ENCODE measurements at places on chromosomes 6 and 20.

- DNase-seq: peak; percentile 43
Observed at GRCh38 chr6:163667372-163668060, 253.0 kb downstream of the QKI start.

GRCh38 chr6:139028215-139028657 is 309 bp upstream of the ABRACL start:
- DNase-seq: no peak

- DNase-seq: no peak
Observed at GRCh38 chr6:124430740-124431318, 531.4 kb upstream of the RNF217 start.

DNA sequence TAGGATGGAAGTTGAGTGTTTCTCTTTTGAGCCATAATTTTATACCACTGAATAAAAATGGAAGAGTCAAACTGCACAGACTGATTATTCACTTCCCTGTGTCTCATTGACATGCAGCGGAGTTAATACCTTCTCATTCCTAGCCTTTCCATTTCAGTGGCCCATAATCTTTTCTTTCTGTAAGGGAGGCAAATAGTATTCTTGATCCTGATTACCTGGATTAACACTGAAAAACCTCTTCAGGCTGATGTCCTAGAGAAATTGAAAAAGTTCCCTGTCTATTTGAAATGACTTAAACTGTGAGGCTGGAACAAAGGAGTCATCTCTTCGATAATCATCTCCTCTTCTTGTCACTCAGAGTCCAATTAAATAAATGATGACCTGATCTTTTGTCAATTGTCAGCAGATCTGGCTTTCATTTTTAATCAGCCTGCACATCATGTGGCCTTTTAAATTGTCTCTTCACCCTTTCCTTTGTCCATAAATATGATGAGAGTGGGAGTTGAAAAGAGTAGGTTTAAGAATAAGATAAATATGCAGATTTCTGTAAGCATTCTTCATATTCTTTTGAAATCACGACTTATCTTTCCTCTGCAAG is 713.0 kb downstream of the EPM2A start:
- no peak for DNase-seq

DNA sequence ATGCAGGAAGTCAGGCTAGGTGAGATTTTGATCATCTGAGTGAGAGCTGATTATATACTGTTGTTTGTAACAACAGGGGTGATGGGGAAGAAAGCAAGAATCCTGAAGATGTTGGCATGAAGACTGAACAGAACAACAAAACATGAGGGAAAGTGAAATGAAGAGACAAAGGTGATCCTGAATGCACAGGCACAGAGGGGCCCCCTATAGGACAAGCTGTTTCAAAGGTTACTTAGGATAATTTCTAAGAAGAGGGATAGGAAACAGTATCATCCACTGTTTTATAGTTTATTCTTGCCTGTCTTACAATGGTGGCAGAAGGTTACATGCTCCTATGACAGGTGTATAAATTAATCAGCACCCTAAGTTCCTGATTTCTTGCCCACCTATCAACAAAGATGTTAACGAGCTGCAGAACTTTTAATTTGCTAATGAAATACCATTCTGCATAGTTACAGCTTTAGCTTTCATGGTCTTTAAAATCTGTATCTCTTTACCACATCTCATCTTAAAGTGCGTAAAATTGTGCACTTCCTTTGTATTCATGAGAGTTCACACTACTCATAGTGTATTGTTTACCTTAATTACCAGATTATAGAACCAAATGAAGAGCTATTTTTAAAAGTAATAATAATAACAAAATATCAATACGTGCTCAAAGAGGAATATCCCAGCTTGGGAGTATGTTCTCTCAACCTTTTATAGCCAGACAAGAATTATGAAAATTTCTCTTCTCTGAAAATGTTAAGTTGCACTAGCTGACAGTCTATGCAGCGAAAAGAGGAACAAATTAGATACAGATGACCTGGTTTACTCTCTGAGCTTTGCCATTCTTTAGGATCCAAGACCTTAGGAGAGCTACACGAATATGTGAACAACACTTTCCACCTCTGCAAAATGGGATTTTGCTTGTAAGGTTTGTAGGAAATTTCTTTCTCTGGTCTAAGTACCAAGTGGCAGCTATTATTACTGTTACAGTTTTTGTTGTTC is 192.5 kb downstream of the EDN1 start:
- no peak for DNase-seq

DNA sequence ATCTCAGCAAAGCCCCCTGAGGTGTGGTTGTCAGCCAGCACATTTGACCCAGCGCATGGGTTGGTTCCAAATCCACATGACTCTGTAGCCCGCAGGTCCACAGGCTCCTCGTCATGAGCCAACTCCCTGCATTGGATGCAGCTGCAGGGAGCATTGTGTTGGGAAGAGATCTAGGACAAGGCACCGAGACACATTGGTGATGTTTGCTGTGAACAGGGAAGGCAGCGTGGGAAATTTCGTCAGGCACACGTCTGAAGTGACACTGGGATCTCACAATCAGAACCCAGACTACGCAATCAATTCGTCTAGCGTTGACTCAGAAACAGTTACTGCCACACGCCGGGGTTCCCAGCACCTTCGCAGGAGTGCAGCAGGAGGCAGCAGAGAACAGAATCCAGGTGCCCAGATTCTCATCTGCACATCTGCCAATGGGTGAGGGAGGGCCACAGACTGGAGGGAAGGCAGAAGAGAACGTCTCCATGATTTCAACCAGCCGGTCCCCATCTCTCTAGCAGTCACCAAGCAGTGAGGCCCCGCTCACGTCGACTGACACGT is 177.0 kb downstream of the TTLL2 start:
- no peak for DNase-seq

- no peak for DNase-seq
Observed at GRCh38 chr6:44524476-44525227, 137.1 kb downstream of the CDC5L start.

- DNase-seq: no peak
Observed at GRCh38 chr6:136886091-136886490, 36.0 kb upstream of the SLC35D3 start.

- DNase-seq: no peak
Observed at GRCh38 chr20:48673507-48673906, 154.3 kb downstream of the PREX1 start.

DNA sequence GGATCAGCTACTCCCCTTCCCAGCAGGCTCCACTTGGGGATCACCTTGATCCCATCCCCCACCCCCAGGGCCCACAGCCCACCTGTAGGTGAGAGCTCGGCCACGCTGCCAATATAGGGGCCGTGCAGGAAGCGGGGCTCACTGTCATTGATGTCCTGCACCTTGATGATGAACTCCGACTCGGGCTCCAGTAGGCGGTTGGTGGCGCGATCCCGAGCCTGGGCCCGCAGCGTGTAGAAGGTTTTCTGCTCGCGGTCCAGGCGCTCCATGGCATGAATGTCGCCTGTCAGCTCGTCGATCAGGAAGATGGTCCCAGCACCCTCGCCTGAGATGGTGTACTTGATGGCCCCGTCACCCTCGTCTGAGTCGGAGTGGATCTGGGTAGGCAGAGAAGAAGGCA is 67.4 kb downstream of the CDH22 start:
- DNase-seq: no peak

GRCh38 chr6:152600022-152600421 is 37.1 kb downstream of the SYNE1 start:
- no peak for DNase-seq

- no peak for DNase-seq
Observed at GRCh38 chr6:37702314-37702713, 4.6 kb upstream of the MDGA1 start.

GRCh38 chr6:126747728-126748540 is 370.5 kb upstream of the RSPO3 start:
- DNase-seq: no peak

GRCh38 chr6:33668914-33669313 is 42.6 kb downstream of the UQCC2 start:
- peak; percentile 57 for DNase-seq

DNA sequence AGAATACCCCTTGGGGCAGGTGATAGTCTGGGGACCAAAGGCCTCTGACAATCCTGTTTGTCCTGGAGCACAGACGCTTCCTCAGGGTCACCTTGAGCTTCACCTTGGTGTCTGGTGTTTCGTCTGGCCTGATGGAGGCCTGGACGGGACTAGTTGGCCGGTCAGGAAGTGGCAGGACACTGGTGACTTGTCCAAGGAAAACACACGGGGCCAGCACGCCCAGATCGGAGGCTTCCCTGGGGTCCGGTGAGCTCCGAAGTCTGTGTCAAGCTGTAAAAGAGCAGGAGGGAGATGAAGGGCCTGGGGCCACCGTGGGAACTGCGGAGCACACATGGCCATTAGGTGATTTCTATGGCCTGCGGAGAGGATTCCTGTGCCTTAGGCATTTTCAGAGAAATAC is 67.9 kb downstream of the SMOC2 start:
- no peak for DNase-seq

DNA sequence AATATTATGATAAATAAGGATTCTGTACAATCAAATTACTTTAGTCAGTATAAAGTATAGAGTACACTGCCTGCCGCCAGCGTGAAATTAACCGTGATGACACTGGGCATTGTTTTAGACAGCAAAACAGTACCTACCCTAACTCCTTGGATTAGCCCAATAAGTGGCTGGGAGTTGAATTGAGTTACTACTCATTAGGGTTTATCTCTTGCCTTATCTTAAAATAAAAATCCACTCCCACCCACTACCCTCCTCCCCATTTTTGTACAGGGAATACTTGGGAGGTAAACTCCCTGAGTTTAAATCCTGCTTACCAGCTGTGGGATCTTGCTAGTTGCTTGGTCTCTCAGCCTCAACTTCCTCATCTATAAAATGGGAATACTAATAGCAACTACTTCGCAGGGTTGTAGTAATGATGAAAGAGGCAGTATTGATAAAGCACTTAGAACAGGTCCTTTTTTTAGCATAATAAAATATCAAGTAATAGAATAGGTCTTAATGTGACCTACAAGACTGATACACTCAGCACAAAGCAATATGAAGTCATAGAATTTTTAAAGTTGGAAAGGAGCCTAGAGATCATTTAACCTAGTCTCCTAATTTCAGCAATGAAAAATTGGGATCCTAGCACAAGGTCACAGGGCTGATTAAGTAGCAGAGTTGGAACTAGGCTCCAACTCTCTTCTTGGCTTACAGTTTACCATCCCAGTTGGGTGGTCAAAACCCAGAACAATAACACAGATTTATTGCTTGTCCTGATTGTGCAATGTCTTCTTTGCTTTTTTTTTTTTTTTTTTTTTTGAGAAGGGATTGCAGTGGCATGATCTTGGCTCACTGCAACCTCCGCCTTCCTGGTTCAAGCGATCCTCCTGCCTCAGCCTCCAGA is 23.8 kb downstream of the PHACTR2 start:
- no peak for DNase-seq

DNA sequence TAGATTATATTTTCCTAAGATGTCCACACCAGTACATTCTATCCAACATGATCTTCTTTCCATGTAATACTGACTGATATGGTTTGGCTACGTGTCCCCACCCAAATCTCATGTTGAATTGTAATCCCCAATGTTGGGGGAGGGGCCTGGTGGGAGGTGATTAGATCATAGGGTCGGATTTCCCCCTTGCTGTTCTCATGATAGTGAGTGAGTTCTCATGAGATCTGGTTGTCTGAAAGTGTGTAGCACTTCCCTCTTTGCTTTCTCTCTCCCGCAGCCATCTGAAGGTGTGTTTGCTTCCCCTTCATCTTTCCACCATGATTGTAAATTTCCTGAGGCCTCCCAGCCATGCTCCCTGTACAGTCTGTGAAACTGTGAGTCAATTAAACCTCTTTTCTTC is 12.2 kb upstream of the HBS1L start:
- no peak for DNase-seq

- DNase-seq: no peak
Observed at GRCh38 chr6:156839591-156840001, 62.4 kb downstream of the ARID1B start.

GRCh38 chr6:44528370-44528644 is 140.8 kb downstream of the CDC5L start:
- DNase-seq: no peak

DNA sequence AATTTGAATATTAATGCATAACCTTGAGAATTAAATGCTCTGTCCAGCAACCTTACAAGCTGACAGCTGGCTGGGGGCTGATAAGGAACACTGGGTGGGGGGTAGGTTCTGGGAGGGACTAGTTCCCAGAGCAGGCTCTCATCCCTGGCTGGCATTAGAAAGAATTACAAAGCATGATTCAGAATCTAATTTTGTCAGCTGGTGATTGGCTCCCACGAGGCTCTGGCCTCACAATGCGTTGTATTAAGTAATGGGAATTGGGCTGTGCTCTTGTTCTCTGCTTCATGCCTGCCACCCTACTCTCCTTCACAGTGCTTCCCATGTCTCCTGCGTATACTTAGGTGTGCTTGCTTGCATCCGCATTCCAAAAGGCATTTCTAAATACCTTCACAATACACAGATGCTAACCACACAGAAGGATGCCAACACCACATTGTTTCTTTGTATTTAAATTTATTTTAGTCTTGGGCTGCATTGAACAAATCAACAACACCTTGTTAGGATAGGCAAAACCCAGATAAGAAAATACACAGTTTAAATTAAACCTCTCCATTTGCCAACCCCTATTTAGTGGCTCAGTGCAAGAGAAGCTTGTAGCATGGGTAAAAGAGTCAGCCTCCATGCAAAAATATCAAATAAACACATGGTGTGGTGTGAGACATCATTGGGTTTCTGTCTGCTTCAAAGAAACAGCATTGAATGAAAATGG is 434.5 kb upstream of the JAG1 start:
- DNase-seq: no peak
